ENCODE measurements at places on chromosomes 3 and 15.

DNA sequence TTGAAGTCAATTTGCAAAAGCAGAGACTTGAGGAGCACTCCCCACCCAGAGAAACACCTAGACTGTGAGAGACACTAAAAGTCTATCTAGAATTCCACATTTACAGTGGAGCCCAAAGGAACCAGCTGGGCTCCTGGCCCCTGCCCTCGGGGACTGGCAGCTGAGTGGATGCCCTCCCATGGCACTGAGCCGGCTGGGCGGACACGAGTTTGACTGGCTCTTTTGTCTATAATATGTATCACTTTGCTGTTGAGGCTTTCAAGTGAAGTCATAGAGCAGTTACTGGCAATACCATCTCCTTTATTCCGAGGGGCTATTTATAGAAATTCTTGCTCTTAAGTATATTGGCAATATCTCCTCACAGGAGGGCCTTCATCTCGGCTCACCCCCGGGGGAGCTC, 65.8 kb upstream of the TNFAIP8L3 start:
- no peak overlapping the region for H3K27ac ChIP-seq
- H3K36me3 ChIP-seq, result no peaks in the 10 kb centered on the region
- H3K4me1 ChIP-seq, result peaks cover 5% of the 10 kb centered on the region
- H3K27me3 ChIP-seq, result peaks cover 2% of the 10 kb centered on the region
- no peak for DNase-seq

GRCh38 chr15:71465131-71465955, 345.0 kb upstream of the NR2E3 start:
- H3K4me1 ChIP-seq, result no peaks in the 10 kb centered on the region
- no peak for DNase-seq
- no peaks in the 10 kb centered on the region for H3K36me3 ChIP-seq
- H3K27me3 ChIP-seq, result no peaks in the 10 kb centered on the region

GRCh38 chr3:111984636-111985298, 5.9 kb downstream of the ABHD10 start:
- H3K4me3 ChIP-seq, result no peak overlapping the region
- no peak for DNase-seq
- no peaks in the 10 kb centered on the region for H3K4me1 ChIP-seq
- H3K27me3 ChIP-seq, result no peaks in the 10 kb centered on the region
- H3K36me3 ChIP-seq, result no peaks in the 10 kb centered on the region

GRCh38 chr3:28860307-28860706, 420.6 kb upstream of the RBMS3 start:
- no peaks in the 10 kb centered on the region for H3K27me3 ChIP-seq
- no peaks in the 10 kb centered on the region for H3K36me3 ChIP-seq
- H3K27ac ChIP-seq, result no peak overlapping the region
- no peak for DNase-seq
- H3K4me3 ChIP-seq, result no peak overlapping the region

DNA sequence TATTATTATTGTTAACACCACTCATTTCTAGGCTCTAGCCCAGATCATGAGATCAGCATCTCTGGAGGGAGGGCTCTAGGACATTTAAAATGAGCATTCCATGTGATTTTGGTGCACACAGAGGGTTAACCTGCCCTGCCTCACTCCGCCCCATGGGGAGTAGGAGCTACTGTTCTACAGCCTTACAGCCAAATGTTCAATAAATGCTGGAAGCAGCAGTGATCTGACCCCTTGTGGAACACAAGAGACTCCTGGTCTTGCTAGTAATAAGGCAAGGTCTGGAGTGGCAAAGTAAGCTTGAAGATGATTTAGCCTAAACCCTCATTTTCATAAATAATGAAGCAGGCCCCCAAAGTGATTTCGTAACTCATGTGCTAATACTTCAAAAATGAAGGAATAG, 166.4 kb upstream of the EOMES start:
- H3K27me3 ChIP-seq, result no peaks in the 10 kb centered on the region
- H3K4me1 ChIP-seq, result no peaks in the 10 kb centered on the region
- no peaks in the 10 kb centered on the region for H3K36me3 ChIP-seq
- no peak overlapping the region for H3K4me3 ChIP-seq
- DNase-seq, result no peak

- peak; percentile 2 for DNase-seq
- no peaks in the 10 kb centered on the region for H3K27me3 ChIP-seq
- H3K27ac ChIP-seq, result no peak overlapping the region
- H3K4me3 ChIP-seq, result no peak overlapping the region
- no peaks in the 10 kb centered on the region for H3K4me1 ChIP-seq
Measured at GRCh38 chr15:25170113-25170731, 215.4 kb downstream of the SNRPN start.

GRCh38 chr3:126180477-126181397, at the start of gene ALDH1L1:
Gene ALDH1L1 (minus strand): TSS chr3:126180586. CDS start chr3:126160979, 19,607 bp downstream.
- peaks cover 5% of the 10 kb centered on the region for H3K27me3 ChIP-seq
- peak within 1 kb of the TSS; percentile 51 for H3K27ac ChIP-seq
- H3K4me1 ChIP-seq, result peaks cover 2% of the 10 kb centered on the region
- no peaks in the 10 kb centered on the region for H3K36me3 ChIP-seq

GRCh38 chr3:146416366-146416765, 53.0 kb downstream of the PLSCR2 start:
- no peaks in the 10 kb centered on the region for H3K4me1 ChIP-seq
- no peak overlapping the region for H3K27ac ChIP-seq
- no peak for DNase-seq
- H3K27me3 ChIP-seq, result no peaks in the 10 kb centered on the region
- no peak overlapping the region for H3K4me3 ChIP-seq

Data from hepatocyte (in vitro differentiated cells).